Stimulated activated CD8-positive, alpha-beta memory T cell treated with anti-CD3 and anti-CD28 coated beads, Interleukin-4, amount 100 ng/mL, for 1 hour (primary cell): ENCODE measurements at places on chromosomes 4 and X.

- DNase-seq, result no peak
Measured at GRCh38 chr4:5802565-5802964, 90.3 kb downstream of the CRMP1 start.

GRCh38 chrX:2767631-2768455 lies 16.0 kb downstream of the XG start:
- DNase-seq, result no peak

DNA sequence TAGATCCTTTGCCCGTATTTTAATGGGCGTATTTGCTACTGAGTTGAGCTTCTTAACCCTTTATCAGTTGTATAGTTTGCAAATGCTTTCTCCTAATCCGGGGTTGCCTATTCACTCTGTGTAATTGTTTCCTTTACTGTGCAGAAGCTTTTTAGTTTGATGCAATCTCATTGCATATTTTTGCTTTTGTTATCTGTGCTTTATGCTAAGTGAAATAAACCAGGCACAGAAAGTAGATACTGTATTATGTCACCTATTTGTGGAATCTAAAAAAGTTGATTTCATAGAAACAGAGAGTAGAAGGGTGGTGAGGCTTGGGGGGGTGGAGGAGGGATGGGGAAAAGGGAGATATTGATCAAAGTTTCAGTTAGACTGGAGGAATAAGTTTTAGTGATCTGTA lies 17.7 kb downstream of the OGT start:
- DNase-seq, result no peak

GRCh38 chr4:86769794-86770193 lies 79.4 kb downstream of the SLC10A6 start:
- DNase-seq, result no peak

DNA sequence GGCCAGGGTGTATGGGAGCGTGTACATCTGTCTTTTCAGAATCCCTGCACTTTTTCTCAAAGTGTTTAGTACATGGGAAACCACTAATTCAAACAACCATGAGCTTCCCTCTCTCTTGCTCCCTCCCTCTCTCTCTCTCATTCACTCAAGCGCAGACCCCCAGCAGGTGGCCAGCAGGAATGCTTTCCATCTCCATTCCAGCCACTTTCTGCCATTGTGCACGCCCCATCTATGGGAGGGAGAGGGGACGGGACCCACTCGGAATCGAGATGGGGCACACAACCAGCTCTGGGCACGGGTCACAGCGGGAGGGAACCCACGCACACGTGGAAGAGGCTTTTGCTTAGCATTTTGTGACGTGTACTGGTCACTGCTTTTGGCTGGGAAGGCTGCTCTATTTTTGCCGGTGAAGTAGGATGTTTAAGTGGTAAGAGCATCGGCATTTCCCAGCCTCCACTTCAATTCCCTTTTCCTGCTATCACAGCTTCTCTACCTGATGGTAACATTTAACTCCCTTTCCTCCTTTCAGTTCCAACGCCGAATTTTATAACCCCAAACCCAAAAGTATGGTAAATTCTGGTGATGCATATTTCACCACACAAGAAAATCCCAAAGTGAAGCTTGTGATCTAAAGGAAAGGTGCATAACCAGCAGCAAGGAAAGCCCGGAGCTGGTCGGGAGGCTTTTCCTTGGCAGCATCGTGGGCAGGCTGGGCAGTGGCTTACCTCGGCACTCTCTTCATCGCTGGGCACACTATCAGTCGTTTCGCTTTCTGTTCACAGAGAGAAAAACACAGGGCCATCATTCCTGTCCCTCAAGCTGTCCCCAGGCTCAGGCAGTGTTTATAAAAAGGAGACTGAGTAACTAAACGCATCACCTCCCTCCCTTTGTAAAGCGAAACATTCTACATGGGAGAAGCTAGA lies 84.1 kb downstream of the IRF2 start:
- DNase-seq, result no peak

DNA sequence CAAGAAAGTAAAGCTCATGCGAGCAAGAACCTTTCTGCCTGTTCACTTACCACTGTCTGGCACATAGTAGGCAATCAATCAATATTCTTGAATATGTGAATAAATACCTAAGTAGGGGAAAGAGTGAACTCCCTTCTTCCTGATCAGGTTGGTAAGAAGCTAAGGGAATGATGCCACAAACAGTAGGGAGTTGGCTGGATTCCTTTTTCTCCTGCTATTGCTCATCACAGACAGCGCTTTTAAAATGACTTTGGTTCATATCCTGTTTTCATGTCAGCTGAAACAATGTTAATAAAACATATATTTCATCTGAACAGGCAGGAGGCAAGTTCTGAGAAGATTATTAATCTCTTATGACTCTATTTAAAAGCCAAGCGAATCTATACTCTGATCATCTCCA lies 99.2 kb downstream of the NSUN7 start:
- DNase-seq, result no peak

- DNase-seq, result no peak
Measured at GRCh38 chrX:1401611-1402430, 9.9 kb upstream of the SLC25A6 start.

- no peak for DNase-seq
Measured at GRCh38 chr4:5708449-5709206, at the start of gene EVC2. Gene EVC2, minus strand, starts transcription at chr4:5708559. Its CDS starts 46 bp downstream, at chr4:5708513.

DNA sequence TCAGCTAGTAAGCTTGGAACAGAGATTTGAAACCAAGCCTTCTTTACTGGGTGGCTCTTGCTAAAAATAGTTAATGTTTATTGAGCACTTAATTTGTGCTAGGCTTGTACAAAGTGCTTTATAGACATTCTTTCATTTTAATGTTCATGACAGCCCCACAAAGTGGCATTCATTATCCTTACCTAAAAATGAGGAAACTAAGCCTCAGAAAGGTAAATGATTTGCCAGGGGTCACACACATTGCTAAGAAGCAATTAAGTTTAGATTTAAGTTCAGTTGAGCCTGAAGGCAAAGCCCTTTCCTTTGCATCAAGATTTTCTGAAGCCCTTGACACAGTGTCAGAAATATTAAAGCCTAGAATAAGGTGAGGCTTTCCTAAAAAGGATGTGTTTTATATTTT lies 327.5 kb upstream of the FGF13 start:
- DNase-seq, result no peak

- DNase-seq, result no peak
Measured at GRCh38 chrX:42109428-42109827, 186.1 kb upstream of the CASK start.

- DNase-seq, result no peak
Measured at GRCh38 chrX:41043674-41044345, 41.4 kb upstream of the USP9X start.

- DNase-seq, result no peak
Measured at GRCh38 chrX:95995583-95995982, 689.1 kb upstream of the DIAPH2 start.

DNA sequence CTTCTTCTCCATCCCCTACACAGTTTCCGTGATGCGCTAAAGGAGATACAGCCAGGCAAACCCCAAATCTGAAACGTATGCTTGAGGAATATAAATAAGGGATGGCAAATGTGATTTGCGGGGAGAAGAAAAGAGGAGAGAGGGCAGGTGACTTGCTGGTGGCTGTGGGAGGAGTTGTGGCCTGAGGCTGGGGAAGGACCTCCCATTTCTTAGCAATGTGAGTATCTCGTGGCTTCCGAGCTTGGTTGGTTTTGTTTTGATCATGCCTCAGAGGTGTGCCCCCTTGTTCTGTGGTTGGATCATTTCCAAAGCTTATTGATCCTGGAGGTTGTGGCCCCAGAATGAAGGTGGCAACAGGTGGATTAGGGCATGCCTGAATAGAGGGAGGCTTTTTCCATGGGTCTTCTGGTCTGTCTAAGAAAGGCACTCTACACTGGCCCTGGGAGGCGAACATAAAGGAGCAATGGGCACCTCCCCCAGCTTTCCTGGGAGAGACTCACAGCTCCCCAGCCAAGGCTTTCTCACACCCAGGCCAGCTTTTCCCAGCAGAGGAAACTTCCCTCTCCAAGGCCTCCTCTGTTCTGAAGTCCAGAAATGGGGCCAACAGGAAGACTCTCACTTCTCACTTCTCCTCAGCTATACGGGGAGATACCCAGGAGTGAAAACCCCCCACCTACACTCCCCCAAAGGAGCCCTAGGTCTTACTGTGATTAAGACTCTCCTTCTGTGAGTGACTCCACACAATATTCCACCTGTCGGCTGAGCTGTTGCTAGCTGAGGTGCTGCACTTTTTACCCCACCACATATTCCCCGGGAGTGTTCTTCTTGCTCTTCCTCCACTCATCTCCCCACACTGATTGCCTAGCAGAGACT lies 40.0 kb downstream of the C4orf51 start:
- no peak for DNase-seq
